Activated CD4-positive, alpha-beta T cell treated with anti-CD3 and anti-CD28 coated beads, Interleukin-2, amount 10 ng/mL, durations not matched to agents 7 days and 5 days (primary cell): ENCODE measurements at places on chromosomes 1 and 21. TPM values are rescaled to one million over a fixed set of nuclear protein-coding genes. Genes with fewer than 3 reads are reported as not detected.

ANKRD35 gene
- 0.42 TPM for total RNA-seq

PSRC1 gene
- 34.5 TPM for total RNA-seq

- DNase-seq, result peak; percentile 4
Observed at GRCh38 chr1:30406996-30407864, 316.2 kb downstream of the MATN1 start.

DNA sequence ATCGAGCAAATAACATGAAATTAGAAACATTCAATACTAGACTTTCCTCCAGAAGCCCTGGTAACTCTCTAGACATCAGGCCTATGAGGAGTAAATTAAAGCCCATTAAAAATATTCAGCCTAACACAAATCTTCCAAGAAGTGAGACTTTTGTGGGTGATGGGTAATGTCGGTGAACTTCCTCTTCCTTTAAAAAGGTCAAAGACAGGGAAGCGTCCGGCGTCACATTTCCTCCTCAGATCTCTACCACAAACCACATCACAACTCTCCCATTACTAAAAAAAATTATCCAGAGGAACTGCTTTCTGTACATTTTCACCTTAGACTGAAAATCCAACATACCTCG is 1.4 kb downstream of the EIF4G3 start:
- DNase-seq, result peak; percentile 20

GRCh38 chr1:19068639-19069276 is 112.3 kb upstream of the IFFO2 start:
- DNase-seq, result no peak
